ENCODE measurements at places on chromosomes 12 and 14.

- DNase-seq, result no peak
Observed at GRCh38 chr12:88362439-88362838, 217.8 kb downstream of the KITLG start.

DNA sequence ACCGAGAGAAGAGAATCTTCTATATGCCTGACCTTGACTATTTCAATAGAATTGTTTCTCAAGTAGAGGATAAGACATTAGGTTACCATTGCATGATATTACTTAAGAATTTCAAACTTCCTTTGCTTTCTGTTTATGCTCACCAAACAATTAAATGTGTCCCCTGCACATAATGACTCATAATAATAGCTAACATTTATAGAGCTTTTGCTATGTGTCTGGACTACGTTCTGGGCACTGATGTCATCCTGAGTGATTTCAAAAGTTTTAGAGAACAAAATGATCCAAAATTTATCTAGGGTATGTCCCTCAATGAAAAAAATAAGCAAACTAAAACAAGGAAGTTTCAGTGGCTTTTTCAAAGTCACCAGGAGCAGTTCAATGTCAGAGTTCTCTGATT lies 38.8 kb downstream of the SLC15A5 start:
- no peak for DNase-seq

DNA sequence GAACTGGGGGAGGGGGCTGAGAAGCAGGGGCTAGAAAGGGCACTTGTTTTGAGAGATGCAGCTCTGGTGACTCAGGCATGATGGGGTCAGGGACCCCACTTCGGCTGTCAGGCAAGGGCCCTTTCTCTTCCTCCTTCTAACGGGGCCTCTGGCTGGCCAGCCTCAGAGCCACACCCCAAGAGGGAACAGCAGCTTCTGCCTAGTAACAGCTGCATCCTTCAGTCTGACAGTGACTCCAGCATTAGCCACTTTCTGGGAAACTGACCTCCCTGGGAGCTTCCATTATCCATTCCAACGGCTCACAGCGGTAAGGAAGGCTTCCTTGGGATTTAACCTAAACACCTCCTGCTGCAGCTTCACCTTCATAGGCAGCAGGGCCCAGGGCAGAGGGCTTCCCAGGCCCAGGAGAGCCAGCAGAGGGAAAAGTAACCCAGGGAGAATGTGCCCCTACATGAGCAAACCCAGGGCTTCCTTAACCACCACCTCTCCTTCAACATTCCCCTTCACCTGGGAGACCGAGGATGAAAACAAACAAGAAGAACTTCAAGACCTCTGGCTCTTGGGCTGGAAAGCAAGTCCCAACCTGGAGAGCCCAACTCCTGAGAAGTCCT lies 2.7 kb downstream of the NCKAP5L start:
- no peak for DNase-seq

DNA sequence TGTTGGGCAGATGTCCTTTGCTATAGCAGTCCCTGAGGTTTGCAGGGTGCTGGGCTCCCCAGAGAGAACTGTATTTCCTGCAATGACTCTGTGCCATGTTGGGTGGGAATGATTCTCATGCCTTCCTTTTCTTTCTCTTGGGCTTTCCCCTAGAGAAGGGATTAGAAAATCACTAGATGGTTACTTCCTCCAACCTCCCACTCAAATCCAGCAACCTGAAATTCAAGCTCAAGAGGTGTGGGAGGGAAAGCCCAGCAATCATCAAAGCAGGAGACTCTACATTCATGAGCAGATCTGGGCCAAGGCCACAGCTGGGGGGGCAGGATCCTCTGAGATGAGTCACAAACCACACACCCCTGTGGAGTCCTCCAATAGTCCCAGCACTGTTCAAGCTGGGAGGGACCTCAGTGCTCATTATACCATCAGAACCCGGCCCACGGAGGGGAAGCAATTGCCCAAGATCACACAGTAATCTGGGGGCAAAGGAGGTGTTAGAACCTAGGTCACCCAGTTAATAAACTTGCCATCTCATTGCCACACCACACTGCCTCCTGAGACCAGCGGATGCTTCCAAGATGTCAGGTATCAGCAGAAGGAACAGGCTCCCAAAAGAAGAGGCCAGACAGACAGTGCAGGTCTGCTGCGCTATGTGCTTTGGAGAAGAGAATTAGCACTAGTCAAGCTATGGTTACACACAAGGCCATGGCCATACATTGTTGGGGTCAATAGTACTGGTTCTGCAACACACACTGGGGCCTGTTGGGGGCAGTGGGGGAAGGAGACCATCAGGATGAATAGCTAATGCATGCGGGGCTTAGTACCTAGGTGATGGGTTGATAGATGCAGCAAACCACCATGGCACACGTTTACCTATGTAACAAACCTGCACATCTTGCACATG lies 65.7 kb downstream of the TTC9 start:
- DNase-seq, result no peak

DNA sequence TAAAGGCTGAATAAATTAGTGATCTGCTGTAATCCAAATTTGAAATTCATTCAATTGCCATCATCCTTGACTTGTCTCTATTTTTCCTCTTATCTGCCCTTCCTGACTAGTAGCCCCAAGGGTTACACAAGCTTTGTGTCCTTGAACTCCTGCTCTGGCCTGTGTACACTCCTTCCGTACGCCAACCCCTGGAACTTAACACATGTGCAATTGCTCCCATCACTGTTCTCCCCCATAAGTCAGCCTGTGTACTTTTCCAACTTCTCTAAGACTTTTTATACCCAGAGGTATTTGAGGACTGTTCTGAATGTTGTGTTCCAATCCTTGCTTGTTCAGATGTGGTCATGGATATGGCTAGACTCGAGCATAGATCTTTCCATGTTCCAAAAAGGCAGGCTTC lies 171.1 kb upstream of the G2E3 start:
- DNase-seq, result no peak

DNA sequence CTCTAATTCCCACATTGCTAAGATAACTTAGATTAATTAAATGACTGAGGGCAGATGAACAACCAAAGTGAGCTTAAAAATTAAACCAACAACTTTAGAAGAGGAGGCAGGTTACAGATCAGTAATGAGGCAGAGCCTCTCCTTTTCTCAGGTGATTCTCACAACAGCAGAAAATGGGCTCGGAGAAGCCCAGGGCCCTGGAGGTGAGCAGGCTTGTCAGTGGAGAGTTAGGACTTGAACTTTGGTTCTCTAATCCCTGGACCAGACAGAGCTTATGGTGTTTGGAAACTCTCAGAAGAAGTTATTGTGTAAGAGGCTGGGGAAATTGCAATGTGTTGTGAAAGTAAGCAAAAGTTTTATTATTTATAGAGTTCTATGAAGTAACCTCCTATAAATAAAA lies 2.8 kb downstream of the TRHDE start:
- DNase-seq, result no peak

GRCh38 chr12:121468499-121468801 lies 68.5 kb downstream of the RNF34 start:
- no peak for DNase-seq

All from iPS DF 19.7 (cell line).